Pancreas (tissue), 10 donors: ENCODE measurements at places on chromosomes 7 and 10. TPM values are rescaled to one million over a fixed set of nuclear protein-coding genes. Genes with fewer than 3 reads are reported as not detected.

DNA sequence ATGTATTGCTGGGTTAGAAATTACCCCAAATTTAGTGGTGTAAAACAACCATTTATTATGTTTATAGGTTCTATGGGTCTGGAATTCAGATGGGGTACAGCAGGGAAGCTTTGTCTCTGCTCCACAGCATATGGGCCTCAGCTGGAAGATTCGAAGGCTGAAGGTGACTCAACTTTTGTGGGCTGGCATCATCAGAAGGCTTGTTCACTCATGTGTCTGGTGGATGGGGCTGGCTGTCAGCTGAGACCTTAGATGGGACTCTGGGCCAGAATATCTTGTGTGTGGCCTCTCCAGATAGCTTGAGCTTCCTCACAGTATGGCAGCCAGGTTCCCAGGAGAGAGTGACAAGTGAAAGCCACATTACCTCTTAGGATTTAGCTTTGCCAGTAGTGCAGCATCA lies 45.9 kb downstream of the ZNF503 start:
- no peaks in the 10 kb centered on the region for H3K27me3 ChIP-seq
- no peaks in the 10 kb centered on the region for H3K4me1 ChIP-seq
- H3K36me3 ChIP-seq: no peaks in the 10 kb centered on the region
- no peak overlapping the region for H3K4me3 ChIP-seq

The KNDC1 gene
- 0.84 TPM for total RNA-seq

DNA sequence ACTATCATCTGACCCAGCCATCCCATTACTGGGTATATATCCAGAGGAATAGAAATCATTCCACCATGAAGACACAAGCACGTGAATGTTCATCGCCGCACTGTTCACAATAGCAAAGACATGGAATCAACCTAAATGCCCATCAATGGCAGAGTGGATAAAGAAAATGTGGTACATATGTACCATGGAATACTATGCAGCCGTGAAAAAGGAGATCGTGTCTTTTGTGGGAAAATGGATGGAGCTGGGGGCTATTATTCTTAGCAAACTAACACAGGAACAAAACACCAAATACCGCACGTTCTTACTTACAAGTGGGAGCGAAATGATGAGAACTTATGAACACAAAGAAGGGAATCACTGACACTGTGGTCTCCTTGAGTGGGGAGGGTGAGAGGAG lies 9.8 kb upstream of the KNDC1 start:
- no peak overlapping the region for H3K4me3 ChIP-seq
- no peaks in the 10 kb centered on the region for H3K36me3 ChIP-seq
- no peaks in the 10 kb centered on the region for H3K4me1 ChIP-seq
- H3K27me3 ChIP-seq: no peaks in the 10 kb centered on the region

GRCh38 chr10:70162892-70163201 lies 7.5 kb downstream of the SAR1A start:
- H3K36me3 ChIP-seq: no peaks in the 10 kb centered on the region
- no peaks in the 10 kb centered on the region for H3K27me3 ChIP-seq
- H3K4me1 ChIP-seq: peaks cover 31% of the 10 kb centered on the region
- H3K27ac ChIP-seq: no peak overlapping the region

- H3K27ac ChIP-seq: no peak overlapping the region
- no peak for DNase-seq
- no peaks in the 10 kb centered on the region for H3K27me3 ChIP-seq
Measured at GRCh38 chr10:6877336-6877721, 297.3 kb upstream of the PRKCQ start.

The SLC35B4 gene
- total RNA-seq: 2.7 TPM

The NXPH1 gene
- not detected for total RNA-seq

GRCh38 chr10:90149563-90149962 lies 448.2 kb downstream of the KIF20B start:
- H3K27me3 ChIP-seq: no peaks in the 10 kb centered on the region
- no peaks in the 10 kb centered on the region for H3K4me1 ChIP-seq
- H3K36me3 ChIP-seq: no peaks in the 10 kb centered on the region
- H3K27ac ChIP-seq: no peak overlapping the region
- H3K4me3 ChIP-seq: no peak overlapping the region
- no peak for DNase-seq

DNA sequence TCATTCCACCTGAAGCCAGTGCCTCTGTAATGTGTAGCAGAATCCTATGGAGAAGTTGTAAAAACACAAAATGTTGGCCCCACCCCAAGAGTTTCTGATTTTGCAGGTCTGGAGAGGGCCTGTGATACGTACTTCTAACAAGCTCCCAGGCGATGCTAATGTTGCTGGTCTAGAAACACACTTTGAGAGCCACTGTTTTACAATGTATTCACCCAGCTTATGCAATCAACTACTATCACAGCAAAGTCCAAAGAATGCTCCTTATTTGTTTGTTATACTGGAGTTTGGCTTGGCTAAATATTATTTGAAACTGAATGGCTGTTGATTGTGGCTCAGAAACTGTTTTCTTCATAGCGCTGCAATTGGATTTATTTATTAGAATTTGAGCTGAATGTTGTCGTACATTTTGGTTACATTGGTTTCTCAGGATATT lies 44.3 kb downstream of the DNAJB9 start:
- no peak for DNase-seq
- H3K36me3 ChIP-seq: no peaks in the 10 kb centered on the region
- H3K4me3 ChIP-seq: no peak overlapping the region
- no peaks in the 10 kb centered on the region for H3K27me3 ChIP-seq
- peaks cover 6% of the 10 kb centered on the region for H3K4me1 ChIP-seq

DNA sequence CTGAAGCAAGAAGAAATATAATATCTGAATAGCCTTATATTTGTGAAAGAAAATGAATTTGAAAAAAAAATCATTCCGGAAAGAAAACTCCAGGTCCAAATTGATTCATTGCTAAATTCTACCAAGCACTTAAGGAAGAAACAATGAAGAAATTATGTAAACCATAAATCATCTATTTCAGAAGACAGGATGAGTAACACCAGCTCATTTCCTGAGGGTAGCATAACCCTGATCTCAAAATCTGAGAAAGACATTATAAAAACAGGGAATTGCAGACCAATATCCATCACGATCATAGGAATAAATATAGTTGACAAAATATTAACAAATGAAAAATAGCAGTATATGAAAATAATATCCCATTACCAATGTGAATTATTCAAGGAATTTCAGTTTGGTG lies 70.1 kb upstream of the RAB18 start:
- no peak overlapping the region for H3K4me3 ChIP-seq
- no peak for DNase-seq
- H3K27me3 ChIP-seq: no peaks in the 10 kb centered on the region
- no peaks in the 10 kb centered on the region for H3K4me1 ChIP-seq
- H3K36me3 ChIP-seq: no peaks in the 10 kb centered on the region
- H3K27ac ChIP-seq: no peak overlapping the region

GRCh38 chr10:65341323-65341925 lies 1584.4 kb upstream of the LRRTM3 start:
- no peak overlapping the region for H3K4me3 ChIP-seq
- H3K4me1 ChIP-seq: peaks cover 5% of the 10 kb centered on the region
- no peaks in the 10 kb centered on the region for H3K36me3 ChIP-seq
- DNase-seq: no peak

- H3K27me3 ChIP-seq: no peaks in the 10 kb centered on the region
- no peak overlapping the region for H3K27ac ChIP-seq
- H3K36me3 ChIP-seq: no peaks in the 10 kb centered on the region
- H3K4me3 ChIP-seq: no peak overlapping the region
- DNase-seq: no peak
Measured at GRCh38 chr7:47944536-47945260, 3.6 kb downstream of the PKD1L1 start.

DNA sequence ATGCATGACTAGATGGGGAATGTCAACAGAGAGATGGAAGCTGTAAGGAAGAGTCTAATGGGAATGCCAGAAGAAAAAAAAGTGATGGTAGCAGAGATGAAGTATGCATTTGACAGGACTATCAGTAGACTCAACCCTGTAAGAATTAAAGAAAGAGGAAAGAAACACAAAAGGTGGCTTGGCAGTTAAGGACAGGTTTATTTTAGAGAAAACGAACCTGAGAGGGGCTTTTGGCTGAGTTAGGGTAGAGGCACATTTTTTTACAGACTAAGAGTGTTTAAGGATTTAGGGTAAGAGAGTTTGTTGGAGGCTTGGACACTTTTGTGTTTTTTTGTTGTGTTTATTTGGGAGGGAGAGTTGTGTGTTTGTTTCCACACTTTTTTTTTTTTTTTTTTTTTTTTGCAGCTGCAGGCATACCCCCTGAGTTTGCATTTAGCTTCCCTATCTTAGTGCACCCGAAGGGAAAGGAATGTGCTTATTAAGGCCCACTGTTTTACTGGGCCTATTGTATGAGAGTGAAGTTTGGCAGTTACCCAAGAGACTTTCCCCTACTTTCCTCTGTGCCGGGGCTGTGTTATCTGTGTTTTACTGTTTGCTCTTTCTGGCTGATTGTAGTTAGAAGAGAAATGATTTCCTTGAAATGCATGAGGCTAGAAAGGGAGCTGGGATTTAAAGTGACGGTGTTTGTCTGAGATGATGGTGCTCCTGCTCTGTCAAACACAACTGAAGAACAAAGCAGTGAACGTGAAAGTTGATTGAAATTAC lies 32.0 kb downstream of the NPVF start:
- H3K27ac ChIP-seq: no peak overlapping the region
- no peaks in the 10 kb centered on the region for H3K36me3 ChIP-seq
- no peak overlapping the region for H3K4me3 ChIP-seq
- H3K4me1 ChIP-seq: no peaks in the 10 kb centered on the region
- no peaks in the 10 kb centered on the region for H3K27me3 ChIP-seq
- no peak for DNase-seq
